ENCODE measurements at places on chromosomes 4 and X. TPM values are rescaled to one million over a fixed set of nuclear protein-coding genes. Genes with fewer than 3 reads are reported as not detected.

DNA sequence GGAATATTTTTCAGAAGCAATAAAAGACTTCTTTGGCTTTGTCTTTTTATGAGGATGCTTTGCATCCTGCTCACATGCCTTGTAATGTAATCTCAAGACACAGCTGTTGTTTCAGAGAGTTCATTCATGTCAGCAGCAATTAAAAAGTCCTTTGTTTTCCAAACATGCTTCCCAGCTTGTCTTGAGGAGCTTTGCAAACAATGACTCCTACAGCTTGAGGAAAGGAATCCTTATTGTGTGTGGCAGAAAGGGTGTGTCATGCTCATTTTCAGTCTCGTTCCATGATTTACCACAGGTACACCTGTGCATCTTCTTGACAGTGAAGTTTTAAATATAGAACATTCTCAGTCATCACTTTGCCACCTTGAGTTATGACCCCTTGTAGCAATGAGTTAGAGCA, 139.2 kb upstream of the AADAT start:
- DNase-seq = peak; percentile 25

DNA sequence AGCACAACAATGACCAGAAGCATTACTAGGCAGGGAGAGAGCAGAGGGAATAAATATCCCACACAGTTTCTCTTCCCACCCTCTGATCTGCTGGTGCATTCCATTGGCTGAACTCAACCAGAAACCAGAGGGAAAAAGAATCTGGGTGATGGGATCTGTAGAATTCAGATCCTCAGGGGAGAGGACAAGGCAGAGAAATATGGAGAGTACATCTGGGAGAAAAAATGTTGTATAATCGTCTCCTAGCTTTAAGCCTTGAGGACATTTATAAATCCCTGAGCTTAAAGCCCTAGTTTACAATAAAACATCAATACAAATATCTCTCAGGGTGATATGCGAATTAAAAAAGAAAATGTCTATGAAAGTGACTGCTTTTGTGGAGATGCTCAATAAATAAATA, 368.1 kb upstream of the MAD2L1 start:
- DNase-seq = no peak

DNA sequence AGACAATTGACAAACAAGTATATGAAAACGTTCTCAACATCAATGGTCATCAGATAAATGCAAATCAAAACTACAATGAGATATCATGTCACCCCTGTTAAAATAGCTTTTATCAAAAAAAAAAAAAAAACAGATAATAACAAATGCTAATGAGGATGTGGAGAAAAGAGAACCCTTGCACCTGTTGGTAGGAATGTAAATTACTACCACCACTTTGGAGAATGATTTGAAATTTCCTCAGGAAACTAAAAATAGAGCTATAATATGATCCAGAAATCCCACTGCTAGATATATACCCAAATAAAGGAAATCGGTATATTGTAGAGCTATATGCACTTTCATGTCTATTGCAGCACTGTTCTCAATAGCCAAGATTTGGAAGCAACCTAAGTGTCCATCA, 470.6 kb upstream of the FSTL5 start:
- DNase-seq = no peak

- DNase-seq = no peak
Measured at GRCh38 chr4:38456096-38456495, 207.9 kb upstream of the KLF3 start.

- no peak for DNase-seq
Measured at GRCh38 chrX:112695494-112695893, 15.8 kb upstream of the LHFPL1 start.

Gene PSAPL1
- polyA plus RNA-seq = not detected

Gene SUPT20HL2
- not detected for polyA plus RNA-seq

DNA sequence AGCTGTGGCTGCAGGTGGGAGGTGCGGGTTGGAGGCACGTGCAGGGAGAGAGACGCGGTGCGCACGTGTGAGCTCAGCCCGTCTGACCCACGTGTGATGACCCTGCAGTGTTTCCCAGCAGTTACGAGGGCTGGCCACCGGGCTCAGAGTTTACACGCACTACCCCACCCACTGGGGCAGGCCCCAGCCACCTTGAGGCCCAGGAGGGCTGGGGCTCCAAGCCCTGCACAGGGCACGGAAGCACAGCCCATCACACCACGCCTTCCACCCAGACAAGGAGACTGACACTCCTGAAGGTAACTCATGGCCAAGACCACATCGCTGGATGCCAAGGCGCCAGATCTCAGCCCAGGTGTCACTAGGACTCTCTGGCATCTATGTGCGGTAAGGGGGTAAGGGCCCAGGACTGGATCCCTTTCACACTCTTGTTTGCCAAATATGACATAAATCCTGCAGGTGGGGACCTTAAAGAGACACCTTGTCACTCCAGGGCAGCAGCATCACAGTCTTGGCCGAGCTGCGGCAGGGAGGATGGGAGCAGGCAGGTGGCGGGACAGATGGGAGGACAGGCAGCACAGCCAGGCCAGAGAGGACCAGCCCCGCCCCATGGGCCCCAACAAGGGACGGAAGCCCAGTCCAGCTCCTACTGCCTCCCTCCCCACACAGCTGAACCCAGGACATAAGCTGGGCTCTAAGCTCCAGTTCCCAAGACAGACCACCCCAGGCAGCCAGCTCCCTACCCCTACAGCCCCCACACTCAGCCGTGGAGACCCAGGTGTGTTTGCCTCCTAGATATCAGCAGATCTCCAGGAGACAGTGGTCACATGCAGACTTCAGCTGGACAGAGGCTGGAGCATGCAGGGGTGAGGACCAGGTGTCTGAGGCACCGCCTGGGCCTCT, 56.8 kb downstream of the ZFYVE28 start:
- no peak for DNase-seq

Gene TENM3
- 16.0 TPM for polyA plus RNA-seq

GRCh38 chr4:161948026-161948770, 215.6 kb downstream of the FSTL5 start:
- DNase-seq = no peak

Gene PAGE2
- not detected for polyA plus RNA-seq

Gene FGF13
- polyA plus RNA-seq = 31.2 TPM

Gene DSPP
- polyA plus RNA-seq = not detected

Gene SPRY1
- polyA plus RNA-seq = 91.2 TPM

DNA sequence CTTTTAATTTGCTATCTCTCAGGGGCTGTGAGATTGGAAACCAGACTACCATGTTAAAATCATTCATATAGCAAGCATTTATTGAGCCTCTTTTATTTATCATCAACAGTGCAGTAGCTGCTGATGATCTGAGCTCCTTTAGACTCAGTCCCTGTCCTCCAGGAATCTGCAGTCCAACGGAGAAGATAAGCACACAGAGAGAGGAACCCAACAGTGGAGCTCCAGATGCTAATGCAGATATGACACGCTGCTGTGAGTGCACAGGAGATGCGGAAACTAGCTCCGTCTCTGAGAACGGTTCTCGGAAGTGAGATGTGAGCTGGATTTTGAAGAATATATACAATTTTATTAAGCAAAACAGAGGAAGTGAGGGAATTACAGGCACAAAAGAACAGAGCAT, 35.4 kb downstream of the DCHS2 start:
- DNase-seq = no peak

DNA sequence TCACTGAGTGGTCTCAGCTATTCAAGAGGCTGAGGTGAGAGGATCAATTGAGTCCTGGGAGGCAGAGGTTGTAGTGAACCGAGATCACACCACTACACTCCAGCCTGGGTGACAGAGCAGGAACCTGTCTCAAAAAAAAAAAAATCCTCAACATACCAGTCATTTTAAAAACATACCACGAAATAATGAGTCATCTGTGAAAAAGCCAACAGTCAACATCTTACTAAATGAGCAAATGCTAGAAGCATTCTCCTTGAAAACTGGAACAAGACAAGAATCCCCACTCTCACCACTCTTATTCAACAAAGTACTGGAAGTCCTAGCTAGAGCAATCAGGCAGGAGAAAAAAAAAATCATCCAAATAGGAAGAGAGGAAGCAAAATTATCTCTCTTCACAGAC, 104.0 kb upstream of the ARHGEF9 start:
- no peak for DNase-seq

- DNase-seq = no peak
Measured at GRCh38 chr4:8761167-8761823, 110.3 kb downstream of the HMX1 start.

- DNase-seq = no peak
Measured at GRCh38 chr4:114310296-114310925, 288.2 kb upstream of the UGT8 start.

DNA sequence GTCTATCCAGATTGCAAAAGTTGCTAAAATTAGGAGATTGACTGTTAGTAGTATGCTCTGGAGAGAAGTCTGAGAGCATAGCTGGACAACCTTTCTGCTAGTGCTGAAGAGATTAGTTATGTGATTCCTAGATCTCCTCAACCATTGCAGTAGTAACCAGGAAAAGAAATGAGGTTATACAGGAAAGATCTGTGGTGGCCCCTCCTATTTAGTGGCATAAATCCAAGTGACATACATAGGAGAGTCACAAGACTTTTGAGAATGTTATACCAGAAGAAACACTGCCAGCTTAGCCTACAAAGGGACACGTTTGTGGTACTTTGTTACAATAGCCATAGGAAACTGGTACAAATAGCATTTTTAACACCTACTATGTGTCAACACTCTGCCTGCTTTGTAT, 105.2 kb downstream of the ATP10D start:
- DNase-seq = no peak

DNA sequence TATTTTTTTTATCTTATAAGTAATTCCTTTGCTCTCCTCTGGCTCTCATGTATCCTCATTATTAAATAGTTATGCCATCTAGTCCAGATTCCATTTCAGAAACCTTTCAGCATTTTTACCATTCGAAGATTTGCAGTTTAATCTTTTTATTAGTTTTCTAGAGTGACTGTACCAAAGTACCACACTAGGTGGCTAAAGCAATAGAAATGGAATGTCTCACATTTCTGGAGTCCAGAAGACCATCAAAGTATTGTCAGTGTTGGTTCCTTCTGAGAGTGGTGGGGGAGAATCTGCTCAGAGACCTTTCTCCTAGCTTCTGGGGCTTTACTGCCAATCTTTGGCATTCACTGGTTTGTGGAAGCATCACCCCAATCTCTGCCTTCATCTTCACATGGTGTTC, 3.7 kb upstream of the PNMA3 start:
- no peak for DNase-seq

Gene CCSER1
- 19.7 TPM for polyA plus RNA-seq

- no peak for DNase-seq
Measured at GRCh38 chr4:142091085-142091513, 454.7 kb downstream of the IL15 start.

GRCh38 chrX:33589316-33589715, 378.0 kb upstream of the DMD start:
- DNase-seq = no peak

Gene BEX2
- 95.4 TPM for polyA plus RNA-seq

GRCh38 chr4:156347412-156348075, 393.9 kb upstream of the CTSO start:
- no peak for DNase-seq

Gene DCAF8L1
- not detected for polyA plus RNA-seq

GRCh38 chr4:10092481-10093270, 23.9 kb downstream of the WDR1 start:
- DNase-seq = no peak

- DNase-seq = no peak
Measured at GRCh38 chr4:163681208-163681821, 186.8 kb downstream of the TMA16 start.

- no peak for DNase-seq
Measured at GRCh38 chrX:109252789-109253188, 229.1 kb downstream of the GUCY2F start.

DNA sequence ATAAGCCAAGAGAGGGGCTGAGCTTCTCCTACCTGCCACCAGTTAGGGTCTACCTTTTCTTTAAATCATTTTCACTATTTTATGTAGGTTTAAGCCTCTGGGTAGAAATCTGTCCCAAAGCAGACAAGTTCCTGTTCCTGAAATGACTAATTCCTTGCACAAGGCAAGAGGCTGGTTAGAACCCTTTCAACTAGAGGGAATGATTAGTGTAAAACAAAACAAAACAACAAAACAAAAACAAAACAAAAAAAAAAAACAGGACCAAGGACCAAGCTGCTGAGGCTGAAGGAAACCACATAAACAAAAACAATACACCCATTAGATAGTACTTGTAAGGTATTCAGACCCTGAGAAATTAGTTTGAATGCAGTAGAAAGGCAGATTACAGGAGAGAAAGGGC, 62.7 kb downstream of the MAML3 start:
- DNase-seq = no peak

DNA sequence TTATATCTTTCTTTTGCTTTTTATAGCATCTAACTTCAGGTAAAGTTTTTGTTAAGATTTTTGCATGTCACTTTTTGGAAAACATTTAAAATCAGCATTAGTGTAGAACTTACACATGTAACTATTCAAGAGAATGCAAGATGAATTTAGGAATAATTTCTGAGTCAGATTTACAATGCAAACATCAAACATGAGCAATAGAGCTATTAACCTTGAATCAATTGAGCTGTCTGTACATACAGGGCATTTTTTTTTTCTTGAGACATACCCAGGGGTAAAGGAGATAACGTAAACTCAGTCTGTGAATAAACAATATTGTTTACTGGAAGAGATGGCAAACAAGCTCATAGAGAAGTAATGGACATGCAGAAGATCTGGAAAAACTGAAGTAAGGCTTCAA, 311.5 kb downstream of the IL1RAPL2 start:
- no peak for DNase-seq

Gene KLF8
- 5.2 TPM for polyA plus RNA-seq

Gene CT45A10
- not detected for polyA plus RNA-seq

Data from right renal cortex interstitium (tissue), 3 donors.